ENCODE measurements at places on chromosomes 6 and 20.

DNA sequence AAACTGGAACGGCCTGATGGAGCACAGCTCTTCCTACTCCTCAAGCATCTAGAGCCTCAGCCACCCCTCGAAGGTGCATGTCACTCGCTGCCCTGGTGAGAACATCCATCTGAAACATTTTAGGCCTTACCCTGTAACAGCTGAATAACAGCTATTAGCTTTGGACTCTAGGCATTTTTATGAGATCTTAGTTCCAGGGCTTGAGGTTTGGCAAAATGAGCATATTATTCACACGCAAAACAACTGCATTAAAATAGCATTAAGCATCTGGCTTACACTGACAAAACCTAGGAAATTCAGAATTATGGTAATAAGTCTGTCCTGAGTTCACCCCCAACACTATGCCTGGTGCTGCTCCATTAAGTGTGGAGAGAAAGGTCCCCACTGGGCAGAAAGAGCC is 56.1 kb downstream of the ADAT2 start:
- DNase-seq: no peak

GRCh38 chr20:33348136-33348937 is 53.0 kb downstream of the CDK5RAP1 start:
- no peak for DNase-seq

GRCh38 chr6:34154668-34155447 is 9.0 kb upstream of the GRM4 start:
- DNase-seq: peak; percentile 50

DNA sequence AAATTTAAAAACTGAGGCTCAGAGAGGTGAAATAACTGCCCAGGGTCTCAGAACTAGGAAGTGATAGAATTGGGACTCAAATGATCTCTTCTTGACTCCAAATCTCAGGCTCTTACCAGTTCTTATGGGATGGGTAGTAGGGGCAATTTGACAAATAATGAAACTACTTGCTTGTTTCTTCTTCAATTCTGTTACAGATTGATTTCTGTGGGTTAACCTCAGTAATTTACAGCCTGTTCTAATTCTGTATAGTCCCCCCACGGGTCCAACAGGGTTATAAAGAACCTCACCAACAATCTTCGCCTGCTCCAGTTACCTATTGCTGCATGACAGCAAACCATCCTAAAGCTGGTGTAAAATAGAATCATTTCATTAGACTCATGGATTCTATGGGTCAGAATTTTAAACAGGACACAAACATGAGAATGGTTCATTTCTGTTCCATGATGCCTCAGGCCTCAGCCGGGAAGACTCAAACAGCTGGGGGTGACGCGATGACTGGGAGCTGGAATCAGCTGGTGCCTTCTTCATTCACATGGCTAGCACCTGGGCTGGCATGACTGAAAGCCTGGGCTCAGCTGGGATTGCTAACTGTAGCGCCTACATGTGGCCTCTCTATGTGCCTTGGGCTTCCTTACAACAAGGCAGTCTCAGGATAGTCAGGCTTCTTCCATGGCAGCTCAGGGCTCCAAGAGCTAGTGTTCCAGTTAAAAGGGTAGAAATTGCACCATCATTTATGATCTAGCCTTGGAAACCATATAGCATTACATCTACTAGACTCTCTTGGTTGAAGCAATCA is 6.6 kb upstream of the WFDC2 start:
- DNase-seq: no peak

- peak; percentile 78 for DNase-seq
These were observed 304.5 kb downstream of the PRL start for GRCh38 chr6:21992178-21992967.

GRCh38 chr6:150560004-150560883 is 39.4 kb upstream of the PLEKHG1 start:
- DNase-seq: no peak

DNA sequence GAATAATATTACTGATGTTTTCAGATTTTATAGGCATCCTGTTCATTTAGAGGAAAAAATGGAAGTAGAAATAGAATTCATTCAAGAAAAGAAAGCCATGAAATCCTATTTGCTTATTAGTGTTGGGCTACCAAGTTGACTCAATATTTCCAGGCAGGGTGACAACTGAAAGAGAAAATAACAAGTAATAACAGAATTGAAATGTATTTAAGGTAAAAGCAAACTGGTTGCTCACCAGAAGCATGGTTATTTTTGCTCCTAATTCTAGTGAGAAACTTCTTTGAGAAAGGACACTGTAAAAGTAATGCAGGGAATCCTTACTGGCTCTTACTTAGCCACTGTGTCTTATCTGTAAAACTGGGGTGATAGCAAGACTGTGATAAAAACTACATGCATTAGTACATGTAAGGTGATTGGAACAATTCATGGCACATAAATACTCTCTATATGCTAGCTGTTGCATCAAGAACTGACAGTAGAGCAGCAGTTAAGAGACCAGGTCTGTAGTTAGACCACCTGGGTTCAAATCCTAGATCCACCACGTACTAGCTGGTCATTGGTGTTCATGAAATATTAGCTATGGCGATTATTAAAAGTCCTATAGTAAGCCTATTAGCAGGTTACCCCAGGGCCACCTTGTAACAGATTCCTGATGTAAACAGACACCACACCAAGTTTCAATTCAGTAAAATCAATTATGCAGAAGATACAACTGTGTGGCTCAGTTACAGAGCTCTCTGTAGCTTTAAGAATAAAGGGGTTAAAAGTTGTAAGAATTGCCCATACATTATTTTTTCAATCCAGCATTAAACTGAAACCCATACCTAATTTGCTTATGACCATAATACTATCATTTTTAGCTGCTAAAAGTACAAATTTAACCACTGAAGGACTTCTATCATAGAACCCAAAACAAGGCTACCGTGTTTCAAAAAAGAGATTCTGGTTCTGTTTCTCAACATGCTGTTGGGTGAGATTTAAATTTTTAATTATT is 159.2 kb upstream of the COL21A1 start:
- DNase-seq: no peak

DNA sequence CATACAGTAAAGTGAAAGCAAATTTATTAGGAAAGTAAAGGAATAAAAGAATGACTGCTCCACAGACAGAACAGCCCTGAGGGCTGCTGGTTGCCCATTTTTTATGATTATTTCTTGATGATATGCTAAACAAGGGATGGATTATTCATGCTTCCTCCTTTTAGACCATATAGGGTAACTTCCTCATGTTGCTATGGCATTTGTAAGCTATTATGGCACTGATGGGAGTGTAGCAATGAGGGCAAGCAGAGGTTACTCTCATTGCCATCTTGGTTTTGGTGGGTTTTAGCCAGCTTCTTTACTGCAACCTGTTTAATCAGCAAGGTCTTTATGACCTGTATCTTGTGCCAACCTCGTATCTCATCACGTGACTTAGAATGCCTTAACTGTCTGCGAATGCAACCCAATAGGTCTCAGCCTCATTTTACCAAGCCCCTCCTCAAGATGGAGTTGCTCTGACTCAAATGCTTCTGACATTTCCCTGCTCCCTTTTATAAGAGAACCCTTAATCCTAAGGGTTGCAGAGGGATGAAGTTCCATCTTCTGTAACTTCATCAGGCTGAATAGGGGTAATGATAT is 280.1 kb upstream of the RGS17 start:
- no peak for DNase-seq

GRCh38 chr6:87210979-87211378 is 55.6 kb downstream of the ZNF292 start:
- no peak for DNase-seq

GRCh38 chr6:85049282-85049681 is 284.9 kb upstream of the TBX18 start:
- DNase-seq: no peak

GRCh38 chr6:150910561-150910960 is 45.1 kb downstream of the MTHFD1L start:
- DNase-seq: no peak

GRCh38 chr6:73537677-73538076 is 16.8 kb upstream of the EEF1A1 start:
- DNase-seq: no peak

GRCh38 chr20:46307139-46307998 is 929 bp downstream of the CDH22 start:
- DNase-seq: peak; percentile 54

GRCh38 chr6:45929421-45930361 is 86.0 kb downstream of the CLIC5 start:
- DNase-seq: no peak

DNA sequence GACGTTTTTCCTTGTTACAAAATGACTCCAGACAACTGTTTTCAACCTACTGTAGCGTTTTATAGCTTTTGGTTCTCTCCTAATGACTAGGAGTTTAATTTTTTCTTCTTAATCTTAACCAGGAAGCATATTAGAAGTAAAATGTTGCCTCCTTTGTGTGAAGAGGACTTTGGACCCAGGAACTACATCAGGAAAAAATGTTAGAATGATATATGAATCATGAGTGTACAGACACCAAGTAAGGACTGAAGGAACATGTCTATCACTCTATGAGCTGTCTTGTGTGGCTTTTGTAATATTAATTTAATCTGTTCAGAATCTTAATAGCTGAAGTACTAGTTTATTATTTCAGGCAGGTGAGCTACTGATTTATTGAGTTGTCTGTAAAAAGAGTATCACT is 71.0 kb upstream of the MARCKS start:
- DNase-seq: no peak

DNA sequence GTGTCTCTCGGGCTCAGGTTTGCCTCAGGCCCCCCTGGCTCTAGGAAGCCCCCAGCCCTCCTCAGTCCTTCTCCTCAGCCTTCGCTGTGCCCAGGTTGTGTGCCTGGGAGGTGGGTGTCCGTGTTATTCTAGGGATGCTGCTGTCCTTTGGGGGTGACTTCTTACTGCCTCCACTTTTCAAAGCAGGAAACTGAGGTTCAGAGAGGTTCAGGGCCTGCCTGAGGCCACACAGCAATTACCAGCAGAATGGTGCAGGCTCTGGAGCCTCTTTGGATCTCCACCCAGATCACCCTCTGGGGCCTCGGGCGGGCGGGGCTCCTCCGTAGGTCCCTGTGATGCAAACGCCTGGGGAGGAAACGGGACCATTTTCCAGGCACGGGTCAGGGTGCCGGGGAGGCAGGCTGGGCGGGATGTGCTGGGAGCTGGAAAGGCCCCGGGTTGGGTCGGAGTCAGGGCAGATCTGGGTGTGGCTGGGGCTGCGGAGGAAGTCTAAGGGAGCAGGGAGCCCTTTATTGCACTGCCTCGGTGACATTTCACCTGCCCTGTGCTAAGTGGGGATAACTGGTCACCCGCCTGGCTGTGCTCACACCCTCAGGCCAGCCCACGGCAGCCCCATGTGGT is 23.2 kb downstream of the GATA5 start:
- no peak for DNase-seq

DNA sequence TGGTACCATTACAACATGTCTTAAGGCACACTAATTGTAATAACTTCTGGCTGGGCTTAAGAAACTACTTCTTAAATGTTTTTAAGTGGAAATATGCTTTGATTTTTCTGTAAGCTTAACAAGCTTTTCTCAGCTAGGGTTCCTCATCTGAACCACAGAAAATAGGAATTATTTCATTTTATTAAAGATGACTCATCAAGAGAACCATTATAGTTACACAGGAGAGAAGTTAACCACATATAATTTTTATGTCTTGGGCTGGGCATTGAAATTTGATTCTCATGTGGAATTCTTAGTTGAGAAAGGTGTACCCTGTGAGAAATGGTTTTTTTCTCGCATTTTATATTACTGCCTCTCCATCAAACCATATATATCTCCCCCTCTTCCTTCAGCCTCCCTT is 75.1 kb downstream of the QKI start:
- peak; percentile 33 for DNase-seq

- DNase-seq: peak; percentile 54
These were observed 35.6 kb downstream of the ADGRF4 start for GRCh38 chr6:47733879-47734558.

DNA sequence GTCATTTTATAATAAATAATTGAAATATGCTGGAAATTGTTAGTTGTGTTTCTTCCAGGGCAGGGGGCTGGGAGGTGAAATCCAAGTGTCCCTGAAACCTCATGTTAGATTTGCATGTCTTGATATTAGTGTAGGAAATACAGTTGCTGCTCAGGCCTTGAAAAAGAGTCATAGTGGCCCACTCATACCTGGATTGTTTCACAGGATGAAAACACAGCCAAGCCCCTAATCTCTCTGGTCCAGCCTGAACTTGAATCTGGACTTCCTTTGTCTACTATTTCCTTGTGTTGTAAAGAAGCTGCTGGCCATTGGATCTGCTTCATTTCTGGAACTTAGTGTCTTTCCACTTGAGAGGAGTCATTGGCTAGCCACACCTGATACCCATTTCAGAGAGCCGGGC is 108.8 kb upstream of the JARID2 start:
- DNase-seq: no peak

DNA sequence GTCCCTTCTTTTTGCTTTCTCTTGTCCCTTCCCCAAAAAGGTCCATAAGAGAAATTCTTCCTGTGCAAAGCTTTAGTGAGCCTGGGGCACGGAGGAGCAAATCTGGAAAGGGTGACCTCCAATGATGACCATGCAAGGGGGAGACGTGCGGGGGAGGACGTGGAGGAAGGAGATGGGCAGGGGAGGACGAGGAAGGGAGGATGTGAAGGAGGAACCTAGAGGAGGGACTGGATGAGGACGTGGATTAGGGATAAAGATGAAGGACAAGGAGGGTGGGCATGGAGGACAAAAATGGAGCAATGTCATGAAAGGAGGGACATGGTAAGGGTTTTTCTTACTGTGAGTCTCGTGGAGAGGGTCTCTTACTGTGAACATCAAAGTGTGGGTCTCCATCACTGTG is 139.5 kb downstream of the ERMARD start:
- no peak for DNase-seq

DNA sequence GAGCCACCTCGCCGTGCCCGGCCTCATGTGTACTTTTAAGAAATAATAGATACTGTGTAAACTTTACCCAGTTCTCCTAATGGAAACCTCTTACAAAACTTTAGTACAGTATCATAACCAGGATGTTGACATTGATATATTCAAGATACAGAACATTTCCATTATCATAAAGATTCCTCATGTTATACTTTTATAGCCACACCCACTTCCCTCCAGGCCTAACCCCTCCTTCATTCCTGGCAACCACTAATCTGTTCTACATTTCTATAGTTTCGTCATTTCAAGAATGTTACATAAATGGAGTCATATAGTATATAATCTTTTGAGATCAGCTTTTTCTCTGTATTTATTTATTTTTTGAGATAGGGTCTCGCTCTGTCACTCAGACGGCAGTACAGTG is 52.6 kb upstream of the SALL4 start:
- DNase-seq: no peak

- no peak for DNase-seq
These were observed 35.6 kb upstream of the PRELID3B start for GRCh38 chr20:59078231-59078630.

DNA sequence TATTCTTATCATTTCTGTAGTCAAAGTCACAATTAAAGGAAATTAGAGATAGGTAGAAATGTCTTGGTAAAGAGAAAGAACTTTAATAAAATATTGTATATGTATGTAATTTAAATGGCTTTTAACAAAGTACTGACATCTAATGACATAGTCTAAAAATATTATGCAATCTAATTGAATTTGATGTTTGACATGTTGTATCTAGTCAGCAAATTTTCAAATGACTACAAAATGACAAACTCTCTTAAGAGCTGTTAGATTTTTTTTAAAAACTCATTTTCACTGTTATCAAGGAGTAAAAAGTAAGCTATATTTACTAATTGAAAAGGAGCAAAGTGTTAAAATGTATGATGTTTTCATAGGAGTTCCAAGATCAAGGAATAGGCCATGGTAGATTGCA is 176.9 kb downstream of the MEI4 start:
- no peak for DNase-seq
